ENCODE measurements at places on chromosomes 4 and X.

GRCh38 chrX:148610328-148610698 lies 109.9 kb downstream of the AFF2 start:
- no peak for DNase-seq

DNA sequence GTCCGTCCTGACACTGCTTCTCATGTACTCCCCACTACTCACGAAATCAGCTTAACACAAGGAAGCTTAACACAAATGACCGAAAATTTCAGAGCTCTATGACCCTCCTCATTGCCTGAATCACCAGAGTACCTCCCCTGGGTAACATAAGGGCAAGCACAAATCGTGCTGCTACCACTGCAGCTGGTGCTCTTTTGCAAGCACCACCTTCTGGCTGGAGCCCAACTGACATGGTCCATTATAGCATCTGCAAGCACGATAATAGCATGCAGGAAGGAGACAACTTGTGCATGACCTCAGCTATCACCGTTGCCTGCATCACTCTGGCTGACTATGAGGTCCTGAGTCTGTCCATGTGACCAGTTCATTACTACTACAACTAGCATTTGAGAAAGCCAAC lies 308.0 kb downstream of the TEX13C start:
- DNase-seq = no peak

DNA sequence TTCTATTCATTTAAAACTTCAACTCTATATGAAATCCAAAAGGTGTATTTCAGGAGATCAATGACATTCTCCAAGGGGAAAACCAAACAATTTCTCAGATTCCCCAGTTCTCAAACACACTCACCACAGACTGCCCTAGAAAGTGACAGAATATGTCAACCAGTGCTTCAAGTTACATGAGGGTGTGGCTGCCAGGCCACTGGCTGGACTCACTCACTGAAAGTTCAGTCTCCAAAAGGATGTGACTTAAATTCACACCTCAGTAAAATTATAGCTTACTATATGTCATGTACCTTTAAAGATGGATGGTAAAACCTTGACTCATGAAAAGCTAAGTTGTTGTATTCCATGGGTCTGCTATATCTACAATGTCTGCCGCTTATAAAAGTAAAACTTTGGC lies 7.3 kb downstream of the INPP4B start:
- DNase-seq = no peak

- no peak for DNase-seq
These were observed 70.3 kb downstream of the ANXA10 start for GRCh38 chr4:168162604-168163003.

DNA sequence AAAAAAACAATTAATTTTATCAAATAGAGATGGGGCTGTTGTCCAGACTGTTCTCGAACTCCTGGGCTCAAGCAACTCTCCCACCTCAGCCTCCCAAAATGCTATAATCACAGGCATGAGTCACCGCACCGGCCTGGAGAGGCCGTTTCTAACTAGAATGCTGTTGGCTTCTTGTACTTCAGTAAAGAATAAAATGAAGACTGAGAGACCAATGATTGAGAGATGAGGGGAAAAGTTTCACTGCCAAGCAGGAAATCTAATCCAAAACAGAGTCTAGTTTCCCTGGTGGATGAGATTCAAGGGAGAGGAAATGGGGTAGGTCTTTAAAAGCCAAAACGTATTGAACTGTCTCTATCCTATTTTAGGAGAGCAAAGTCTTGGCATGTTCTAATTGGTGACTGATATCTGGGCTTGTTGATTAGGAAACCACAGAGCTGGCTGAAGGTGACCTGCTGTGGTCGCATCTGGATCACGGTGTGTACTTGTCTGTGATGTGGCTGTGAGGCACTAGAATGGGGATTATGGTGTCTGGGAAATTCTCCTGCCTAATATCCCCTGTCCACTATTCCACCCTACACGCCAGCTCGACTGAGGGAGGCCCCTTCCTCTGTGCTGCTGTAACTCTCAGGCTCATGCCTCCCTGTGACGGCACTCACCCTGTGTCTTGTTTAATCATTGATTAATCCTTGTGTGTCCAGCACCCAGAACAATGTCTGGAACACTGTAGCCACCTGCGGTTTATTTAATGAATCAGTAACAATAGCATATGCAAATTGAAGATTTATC lies 15.0 kb upstream of the TRIM2 start:
- DNase-seq = no peak

DNA sequence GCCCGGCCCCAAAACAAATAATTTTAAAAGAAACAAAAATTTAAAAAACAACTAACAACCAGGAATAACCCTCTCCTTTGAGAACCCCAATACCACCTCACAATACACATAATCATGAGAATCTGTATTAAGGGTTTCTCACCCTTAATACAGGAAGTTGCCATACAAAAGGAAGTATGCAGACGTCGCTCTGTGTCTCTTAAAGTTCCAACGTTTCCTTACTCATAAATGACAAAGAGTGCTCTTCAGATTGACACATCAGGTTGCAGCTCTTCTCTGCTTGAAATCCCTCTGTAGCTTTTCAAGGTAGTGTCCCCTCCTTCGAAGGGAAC lies 73.9 kb upstream of the IRF2 start:
- DNase-seq = no peak

DNA sequence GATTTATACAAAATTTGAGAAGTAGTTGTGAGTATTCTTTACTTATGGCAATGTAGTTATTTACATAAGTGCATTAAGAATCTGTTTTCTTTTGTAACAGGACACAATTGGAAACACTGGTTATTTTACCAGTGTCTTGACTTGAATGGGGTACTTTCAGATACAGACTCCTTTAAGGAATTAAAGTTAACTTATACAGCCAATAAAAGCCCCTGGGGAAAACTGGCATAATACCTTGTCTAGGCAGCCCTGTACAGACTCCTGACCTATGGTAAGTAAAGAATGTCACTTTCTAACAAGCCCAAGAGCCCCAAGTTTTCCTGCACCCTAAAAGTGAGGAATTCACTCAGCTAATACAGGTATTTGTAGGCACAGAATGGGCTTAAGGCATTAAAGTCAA lies 241.8 kb downstream of the CPXCR1 start:
- DNase-seq = no peak

- no peak for DNase-seq
These were observed 209.3 kb downstream of the GPC3 start for GRCh38 chrX:133776072-133776471.

DNA sequence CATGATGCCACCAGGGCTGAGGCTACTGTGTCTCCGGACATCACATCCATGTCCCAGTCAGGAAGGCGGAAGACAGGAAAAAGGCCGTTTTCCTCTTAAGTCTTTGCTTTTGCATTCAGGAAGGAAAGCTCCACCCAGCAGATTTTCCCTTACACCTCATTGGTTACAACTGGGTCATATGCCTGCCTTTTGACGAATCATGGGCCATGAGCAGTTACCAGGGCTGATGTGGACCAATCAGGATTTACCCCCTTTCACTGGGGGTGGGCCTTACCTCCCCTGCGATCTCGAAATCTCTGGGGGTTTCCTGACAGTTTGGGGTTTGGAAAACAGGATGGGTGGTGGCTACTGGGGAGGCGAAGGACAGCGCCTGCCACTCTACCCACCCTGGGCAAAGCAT lies 52.5 kb upstream of the GRPEL1 start:
- DNase-seq = no peak

GRCh38 chr4:94039226-94039625 lies 168.4 kb upstream of the SMARCAD1 start:
- no peak for DNase-seq

Measured in fibroblast of skin of left biceps (primary cell).